ENCODE measurements at places on chromosomes 5 and 9. TPM values are rescaled to one million over a fixed set of nuclear protein-coding genes. Genes with fewer than 3 reads are reported as not detected.

- no peak for DNase-seq
Observed at GRCh38 chr5:75574791-75575190, 36.5 kb upstream of the ANKDD1B start.

The OTP gene
- not detected for polyA plus RNA-seq

The SIT1 gene
- 0.30 TPM for polyA plus RNA-seq

The ADCY2 gene
- 6.7 TPM for polyA plus RNA-seq

GRCh38 chr9:116286297-116286696 is 132.7 kb downstream of the PAPPA start:
- peak; percentile 28 for DNase-seq

The OR1L1 gene
- not detected for polyA plus RNA-seq

GRCh38 chr5:139361835-139362429 is 20.3 kb downstream of the PAIP2 start:
- DNase-seq, result no peak

GRCh38 chr5:55319491-55319890 is 11.7 kb downstream of the MTREX start:
- DNase-seq, result no peak

Data from right renal pelvis (tissue), 4 donors.